Activated CD4-positive, alpha-beta memory T cell treated with anti-CD3 and anti-CD28 coated beads, Interleukin-2, amount 10 ng/mL, durations not matched to agents 7 days and 5 days (primary cell): ENCODE measurements at places on chromosomes 16 and 17. TPM values are rescaled to one million over a fixed set of nuclear protein-coding genes. Genes with fewer than 3 reads are reported as not detected.

Gene SNX20
- total RNA-seq, result 97.7 TPM

Gene CDIPT
- 60.0 TPM for total RNA-seq

Gene FOXN1
- total RNA-seq, result not detected

Gene FAM20A
- not detected for total RNA-seq

Gene FKBP10
- not detected for total RNA-seq
